Stimulated activated CD4-positive, alpha-beta T cell treated with anti-CD3 and anti-CD28 coated beads, Interleukin-1b, Interleukin-23, amount 100 ng/mL, for 4 hours (primary cell): ENCODE measurements at places on chromosomes 16 and 17.

- DNase-seq, result no peak
Measured at GRCh38 chr16:57419506-57419905, 14.9 kb downstream of the CCL17 start.

DNA sequence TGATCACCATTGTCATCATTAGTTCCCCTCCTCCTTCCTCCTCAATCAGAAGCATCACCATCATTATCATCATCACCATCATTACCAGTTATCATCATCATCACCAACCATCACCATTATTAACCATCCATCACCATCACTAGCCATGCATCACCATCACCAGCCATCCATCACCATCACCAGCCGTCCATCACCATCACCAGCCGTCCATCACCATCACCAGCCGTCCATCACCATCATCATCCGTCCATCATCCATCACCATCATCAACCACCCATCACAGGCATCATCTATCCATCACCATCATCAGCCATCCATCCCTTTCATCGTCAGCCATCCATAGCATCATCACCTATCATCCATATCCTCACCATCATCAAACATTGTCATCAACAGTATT is 382.0 kb downstream of the CPPED1 start:
- no peak for DNase-seq

DNA sequence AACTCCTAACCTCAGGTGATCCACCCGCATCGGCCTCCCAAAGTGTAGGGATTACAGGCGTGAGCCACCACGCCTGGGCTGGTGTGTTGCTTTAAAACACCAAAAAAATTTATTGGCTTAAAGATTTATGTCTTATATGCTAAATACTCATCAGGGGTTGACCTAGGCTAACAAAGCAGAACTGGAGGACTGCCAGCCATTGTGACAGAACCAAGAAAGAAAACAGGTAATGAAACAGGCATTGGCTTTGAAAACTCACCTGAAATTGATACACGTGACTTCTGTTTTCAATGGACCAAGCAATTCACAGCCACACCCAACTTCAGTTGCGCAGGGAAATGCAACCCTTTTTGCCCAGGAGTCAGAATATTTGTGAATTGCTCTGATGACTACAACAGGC is 4.9 kb upstream of the PHAF1 start:
- no peak for DNase-seq

DNA sequence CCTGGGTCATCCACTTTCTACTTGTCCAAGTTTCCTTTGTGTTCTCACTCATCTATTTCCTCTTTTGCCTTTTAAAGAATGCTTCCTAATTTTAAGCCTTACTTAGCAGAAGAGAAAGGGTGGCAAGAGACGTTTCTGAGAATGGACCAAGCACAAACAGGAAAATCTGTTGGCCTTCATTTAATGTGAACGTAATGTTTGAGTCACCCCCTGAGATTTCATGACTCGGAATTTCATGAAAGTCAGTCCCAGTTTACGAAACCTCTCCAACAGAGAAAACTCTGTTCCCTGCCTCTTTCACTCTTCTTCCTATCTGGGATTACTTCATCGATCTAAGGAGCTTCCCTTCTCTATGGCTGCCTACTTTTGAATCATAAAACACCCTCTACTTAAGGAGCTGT is at the start of gene CD300E:
Gene CD300E (minus strand): TSS at position 46 of the 401 bp plus-strand sequence. CDS start 117 bp downstream, outside the sequence.
- no peak for DNase-seq

DNA sequence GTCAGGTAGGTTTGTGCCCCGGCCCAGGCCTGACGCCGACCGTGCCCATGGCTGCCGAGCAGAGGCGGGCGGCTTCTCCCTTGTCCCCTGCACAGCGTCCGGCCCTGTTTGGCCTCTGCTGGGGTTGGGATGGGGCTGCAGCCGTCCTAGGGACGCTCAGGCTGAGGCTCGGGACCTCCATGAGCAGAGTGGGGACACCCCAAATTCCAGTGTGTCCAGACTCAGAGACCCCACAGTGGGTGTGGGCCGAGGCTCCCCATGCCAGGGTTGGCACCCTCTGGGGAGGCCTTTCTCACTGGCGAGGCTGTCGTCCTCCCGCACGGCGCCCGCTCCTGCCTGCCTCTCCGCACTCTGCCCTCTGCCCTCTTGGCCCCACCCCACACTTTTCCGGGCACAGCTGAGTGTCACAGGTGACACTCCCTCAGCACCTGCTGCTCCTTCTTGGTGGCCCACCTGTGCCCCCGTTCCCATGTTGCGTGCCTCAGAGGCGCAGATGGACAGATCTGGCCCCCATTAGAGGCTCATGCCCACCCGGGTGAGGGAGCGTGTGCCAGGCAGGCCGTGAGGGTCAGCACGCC is 16.1 kb downstream of the TRAF7 start:
- DNase-seq, result no peak

DNA sequence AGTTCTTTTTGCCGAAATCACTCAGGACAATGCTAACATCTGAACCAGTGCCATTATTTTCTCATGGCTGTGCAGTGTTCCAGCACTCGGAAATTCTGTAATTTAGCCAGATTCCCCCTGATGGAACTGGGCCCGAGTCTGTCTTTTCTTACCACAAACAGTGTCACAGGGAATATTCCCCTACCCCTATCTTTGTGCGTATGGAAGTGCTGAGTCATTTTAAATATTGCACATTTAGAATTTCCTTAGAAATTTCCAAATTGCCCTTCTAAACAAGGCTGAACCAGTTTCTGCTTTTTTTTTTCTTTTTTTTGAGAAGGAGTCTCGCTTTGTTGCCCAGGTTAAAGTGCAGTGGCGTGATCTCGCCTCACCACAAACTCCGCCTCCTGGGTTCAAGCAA is 88.0 kb upstream of the CREBBP start:
- no peak for DNase-seq

GRCh38 chr17:12867726-12868125 is 78.4 kb downstream of the ARHGAP44 start:
- no peak for DNase-seq
